Amniotic stem cell (primary cell): ENCODE measurements at places on chromosomes 12 and 14.

- DNase-seq, result no peak
Measured at GRCh38 chr12:109757671-109758265, 44.1 kb downstream of the FAM222A start.

GRCh38 chr14:41385797-41386196 is 220.9 kb upstream of the LRFN5 start:
- DNase-seq, result no peak

GRCh38 chr12:27852742-27853141 is 72.7 kb upstream of the MANSC4 start:
- no peak for DNase-seq

GRCh38 chr12:26830363-26830762 is 2.6 kb downstream of the ITPR2 start:
- no peak for DNase-seq

- no peak for DNase-seq
Measured at GRCh38 chr12:108201808-108202207, 72.7 kb downstream of the WSCD2 start.

GRCh38 chr14:60622210-60622916 is 26.9 kb downstream of the SIX1 start:
- DNase-seq, result no peak

- no peak for DNase-seq
Measured at GRCh38 chr14:92577321-92577742, 63.8 kb downstream of the RIN3 start.

- DNase-seq, result no peak
Measured at GRCh38 chr12:87827638-87828264, 201.4 kb downstream of the C12orf50 start.

DNA sequence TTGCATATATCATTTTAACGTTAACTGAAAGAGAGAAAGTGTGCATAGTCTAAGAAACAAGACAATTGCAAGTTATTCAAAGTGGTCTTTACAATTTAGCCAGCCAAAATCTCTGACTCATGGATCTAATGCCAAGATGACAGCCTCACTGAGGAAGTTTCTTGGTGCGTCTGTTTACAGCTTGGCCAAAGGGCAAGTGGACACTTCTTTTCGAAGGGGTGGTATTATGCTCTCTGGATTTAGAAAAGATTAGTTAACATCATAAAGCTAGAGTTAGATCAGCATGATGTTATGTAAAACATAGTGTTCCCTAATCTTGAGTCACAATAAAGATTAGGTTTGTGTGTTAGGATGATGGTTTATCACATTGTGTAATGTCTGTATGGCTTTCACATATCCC is 51.5 kb upstream of the SLC2A13 start:
- no peak for DNase-seq

- DNase-seq, result no peak
Measured at GRCh38 chr14:75579882-75580281, 1.5 kb downstream of the FLVCR2 start.
